Astrocyte of the cerebellum (primary cell): ENCODE measurements at places on chromosomes 16 and 17.

- DNase-seq: no peak
These were observed 5.0 kb downstream of the CENPX start for GRCh38 chr17:82017612-82018151.

- DNase-seq: peak; percentile 9
These were observed 31.3 kb upstream of the KPNB1 start for GRCh38 chr17:47618410-47618809.

DNA sequence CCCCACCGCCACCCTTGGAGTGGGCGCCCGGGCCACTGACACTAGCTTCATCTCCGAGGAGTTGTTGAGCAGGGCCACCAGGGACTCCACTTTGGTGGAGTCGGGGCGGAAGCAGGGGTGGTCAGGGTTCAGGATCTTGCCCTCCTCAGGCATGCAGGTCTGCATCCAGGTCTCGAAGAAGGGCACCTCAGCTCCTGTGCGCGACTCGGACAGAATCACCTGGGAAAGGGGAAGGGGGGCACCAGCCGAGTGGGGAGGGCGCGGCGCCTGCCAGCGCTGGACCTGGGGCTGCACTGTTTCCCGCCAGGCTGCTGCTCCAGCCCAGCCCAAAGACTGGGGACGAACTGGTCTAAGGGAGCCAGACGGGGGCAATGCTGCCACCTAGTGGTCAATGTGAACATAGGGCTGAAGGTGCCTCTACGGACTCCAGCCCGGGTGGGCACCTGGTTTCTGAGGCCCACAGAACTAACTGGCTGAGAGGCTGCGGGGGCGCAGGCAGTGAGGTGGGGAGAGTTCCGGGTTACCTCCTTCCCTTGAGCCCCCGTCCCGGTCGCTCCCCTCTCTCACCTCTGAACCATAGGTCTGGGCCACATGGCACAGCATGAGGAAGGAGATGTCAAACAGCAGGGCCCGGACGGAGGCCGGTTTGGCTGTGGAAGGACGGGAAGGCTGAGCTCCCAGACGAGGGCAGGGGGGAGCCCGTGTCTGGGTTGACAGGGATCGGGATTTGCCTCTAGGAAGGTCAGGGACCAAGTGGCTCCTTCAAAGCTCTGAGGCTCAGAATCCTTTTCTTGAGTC is 11.8 kb downstream of the CSF3 start:
- DNase-seq: peak; percentile 73

DNA sequence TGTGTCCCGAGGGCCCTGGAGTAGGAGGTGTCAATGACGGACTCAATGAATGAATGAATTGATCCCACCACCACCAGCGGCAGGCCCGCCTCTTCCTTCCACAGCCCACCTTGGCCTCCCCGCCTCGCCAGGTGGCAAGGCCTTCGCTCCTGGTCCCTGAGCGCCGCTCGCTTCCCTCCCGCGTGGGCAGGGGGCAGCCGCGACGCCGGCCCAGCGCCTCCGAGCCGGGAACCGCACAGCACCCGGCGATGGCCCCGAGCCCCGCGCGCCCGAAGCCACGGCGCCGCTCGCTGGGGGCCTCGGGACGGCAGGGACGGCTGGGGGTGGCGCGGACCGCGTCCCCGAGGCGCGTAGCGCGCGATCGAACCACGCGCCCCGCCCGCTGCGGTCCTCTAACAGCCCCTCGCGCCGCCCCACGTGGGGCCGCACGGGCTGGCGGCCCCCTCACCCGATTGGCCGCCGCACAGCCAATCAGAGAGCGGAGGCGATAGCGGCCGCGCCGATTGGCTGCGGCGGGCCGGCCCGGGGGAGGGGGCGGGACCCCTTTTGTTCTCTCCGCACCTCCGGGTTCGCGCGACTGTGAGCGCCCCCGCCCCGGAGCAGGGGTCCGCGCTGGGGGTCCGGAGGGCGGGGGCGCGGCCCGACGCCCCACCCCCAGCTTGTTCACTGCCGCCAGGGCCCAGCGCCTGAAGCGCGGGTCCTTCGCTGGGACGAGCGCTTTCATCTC is 31.4 kb downstream of the ACTG1 start:
- peak; percentile 11 for DNase-seq

- peak; percentile 46 for DNase-seq
These were observed 40.2 kb downstream of the SMG6 start for GRCh38 chr17:2263183-2264066.

GRCh38 chr17:76198702-76199101 is 41.6 kb downstream of the RNF157 start:
- DNase-seq: no peak

GRCh38 chr16:23252310-23252709 is 49.8 kb upstream of the SCNN1B start:
- DNase-seq: no peak

DNA sequence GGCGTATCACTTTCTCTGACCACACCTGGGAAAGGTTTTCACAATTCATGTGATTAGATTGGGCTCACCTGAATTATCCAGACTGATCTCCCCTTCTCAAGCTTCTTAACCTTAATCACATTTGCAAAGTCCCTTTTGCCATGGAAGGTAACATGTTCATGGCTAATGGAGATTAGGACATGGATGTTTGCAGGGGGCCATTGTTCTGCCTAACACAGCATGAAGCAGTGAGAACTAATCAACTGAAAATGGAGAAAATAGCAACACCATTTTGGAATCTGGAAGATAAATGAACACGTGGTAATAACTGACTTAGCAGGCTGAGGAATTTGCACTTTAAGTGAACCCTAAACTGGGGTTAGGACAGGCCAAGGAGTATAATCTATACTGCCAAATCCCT is 25.0 kb upstream of the SBK1 start:
- no peak for DNase-seq

DNA sequence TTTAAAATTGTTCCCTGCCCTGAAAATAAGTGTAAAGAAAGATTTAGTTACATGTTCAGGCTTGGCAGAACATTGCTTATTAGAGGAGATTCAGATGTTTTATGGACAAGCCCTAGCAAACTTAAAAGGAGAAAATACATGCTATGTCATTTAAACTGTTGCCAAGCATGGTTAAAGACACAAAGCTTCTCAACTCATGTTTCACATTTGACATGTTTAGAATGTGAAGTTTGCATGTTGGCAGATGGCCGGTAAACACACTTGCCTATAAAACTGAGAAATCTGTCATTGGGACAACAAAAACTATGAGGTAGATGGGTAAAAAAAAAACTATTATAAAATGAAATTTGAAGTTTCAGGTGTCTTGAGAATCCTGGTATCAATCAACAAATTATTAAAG is 5.8 kb downstream of the KRTAP29-1 start:
- no peak for DNase-seq

GRCh38 chr16:61131447-61131846 is 904.8 kb downstream of the CDH8 start:
- DNase-seq: no peak
